KBM-7 (cell line): ENCODE measurements at places on chromosomes 7 and 10.

DNA sequence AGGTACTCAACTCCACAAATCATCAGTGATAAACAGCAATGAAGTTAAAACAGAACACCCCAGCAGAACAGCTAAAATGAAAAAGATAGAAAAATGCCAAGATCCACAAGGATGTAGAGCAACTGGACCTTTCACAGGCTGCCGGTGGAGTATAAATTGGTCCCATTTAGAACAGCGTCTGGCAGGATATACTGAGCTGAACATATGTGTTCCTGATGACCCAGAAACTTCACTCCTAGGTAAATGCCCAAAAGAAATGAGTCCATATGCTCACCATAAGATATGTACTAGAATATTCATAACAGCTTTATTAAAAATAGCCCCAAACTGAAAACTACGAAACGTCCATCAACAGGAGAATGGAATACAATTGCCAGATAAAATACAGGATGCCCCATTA is 102.4 kb downstream of the OAT start:
- no peak for DNase-seq

GRCh38 chr7:30988351-30989005 is 24.7 kb downstream of the GHRHR start:
- no peak for DNase-seq

DNA sequence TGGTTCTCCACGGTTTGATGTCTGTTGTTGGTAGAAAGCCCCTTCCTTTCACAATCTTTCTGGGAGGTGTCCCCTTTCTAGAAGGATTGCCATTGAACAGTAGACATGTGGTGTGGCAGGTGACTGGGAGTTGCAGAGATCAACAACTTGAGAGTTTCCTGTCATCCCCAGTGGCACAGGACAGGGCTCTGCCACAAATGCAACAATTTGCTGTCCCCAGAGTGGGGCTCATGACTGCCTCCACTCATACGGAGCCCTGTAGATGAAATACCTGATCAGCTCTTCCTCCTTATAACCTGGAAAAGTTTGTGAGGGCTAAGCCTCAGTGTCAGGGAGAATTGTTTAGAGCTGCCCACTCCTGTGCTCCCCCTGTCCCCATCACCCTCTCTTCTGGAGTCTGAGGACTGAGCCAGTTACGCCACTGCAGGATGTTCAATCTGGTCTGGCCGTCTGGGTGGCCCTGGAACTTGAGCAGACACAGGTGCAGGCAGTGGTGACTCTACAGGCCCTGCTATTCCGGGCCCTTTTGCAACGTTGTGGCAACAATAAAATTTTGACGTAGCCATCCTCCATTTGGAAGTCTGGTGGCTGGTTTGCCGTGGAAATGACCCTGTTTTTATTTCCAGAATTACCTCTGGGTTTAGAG is 6.5 kb downstream of the DBNL start:
- DNase-seq = no peak

GRCh38 chr10:18721067-18721466 is 61.8 kb downstream of the ARL5B start:
- no peak for DNase-seq

GRCh38 chr7:112336936-112337576 is 113.2 kb upstream of the IFRD1 start:
- DNase-seq = no peak

DNA sequence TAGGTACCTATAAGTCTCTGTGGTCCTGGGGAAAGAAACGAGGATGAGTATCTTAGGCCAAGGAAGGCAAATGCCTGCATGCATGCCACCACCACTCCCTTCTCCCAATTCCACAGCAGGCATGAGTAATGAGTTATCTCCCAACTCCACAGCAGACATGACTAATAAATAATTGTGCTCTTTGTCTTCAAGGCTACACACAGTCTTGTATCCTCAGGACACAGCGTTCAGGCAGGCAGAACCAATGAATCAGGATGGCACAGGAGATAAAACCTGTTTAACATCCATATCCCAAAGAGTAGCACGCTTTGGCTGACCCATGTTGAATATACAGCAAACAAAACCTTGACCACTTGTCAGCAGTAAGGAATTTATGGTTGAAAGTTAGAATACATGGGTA is 229.7 kb upstream of the NFE2L3 start:
- no peak for DNase-seq

DNA sequence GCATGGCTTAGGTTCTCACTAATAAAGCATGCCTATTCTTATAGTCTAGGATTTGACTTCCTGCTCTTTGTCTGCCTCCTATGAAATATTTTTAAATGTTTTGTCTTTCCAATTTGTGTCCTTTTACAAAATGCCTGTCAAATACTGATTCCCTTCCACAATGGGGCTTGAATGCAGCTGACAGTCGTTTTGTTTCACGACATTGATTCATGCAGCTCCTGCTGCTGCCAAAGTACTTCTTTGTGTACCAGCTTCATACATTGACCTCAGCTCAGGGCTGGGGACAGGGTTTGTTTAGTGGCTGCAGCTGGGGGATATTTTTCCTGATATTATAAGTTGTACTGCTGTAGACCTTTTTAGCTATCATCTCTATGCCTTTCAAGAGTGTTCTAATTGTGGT is 371.9 kb upstream of the CHRM2 start:
- DNase-seq = no peak

- DNase-seq = no peak
These were observed 197.3 kb downstream of the PHF14 start for GRCh38 chr7:11170863-11171568.

DNA sequence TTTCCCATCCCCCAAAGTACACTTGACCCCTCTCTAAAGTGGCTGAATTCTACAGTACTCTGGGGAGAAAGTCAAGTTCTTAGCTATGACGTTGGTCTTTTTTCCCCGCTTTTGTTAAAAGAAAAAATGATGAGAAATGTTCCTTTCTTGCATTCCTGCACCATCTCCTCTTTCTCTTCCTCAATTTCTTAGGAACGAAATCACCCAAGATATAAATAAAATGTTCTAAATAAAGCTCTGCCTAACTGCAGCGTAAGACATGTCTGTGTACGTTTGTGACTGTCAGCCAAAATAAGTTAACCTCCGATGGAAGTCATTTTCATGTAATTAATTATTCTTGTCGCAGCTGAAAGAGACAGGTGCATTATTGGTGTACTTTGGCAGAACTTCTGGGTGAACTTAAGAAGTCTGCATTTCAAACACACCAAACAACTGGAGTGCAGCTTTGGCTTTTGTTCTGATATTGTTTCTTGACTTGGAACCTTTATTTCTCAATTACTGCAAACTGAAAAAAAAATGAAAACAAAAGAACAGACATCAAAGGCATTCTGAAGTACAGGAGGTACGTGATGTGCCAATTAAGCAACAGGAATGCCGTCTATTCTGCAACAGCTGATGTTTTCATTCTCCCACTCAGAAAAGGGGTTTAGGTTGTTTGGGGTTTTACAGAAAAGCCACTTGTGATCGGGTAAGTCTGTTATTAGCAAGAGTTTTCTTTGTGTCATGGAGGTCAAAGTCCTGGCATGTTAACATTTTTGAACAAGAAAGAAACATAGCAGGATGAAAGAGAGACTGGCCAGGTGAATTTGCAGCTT is 82.4 kb upstream of the SDK1 start:
- DNase-seq = no peak

DNA sequence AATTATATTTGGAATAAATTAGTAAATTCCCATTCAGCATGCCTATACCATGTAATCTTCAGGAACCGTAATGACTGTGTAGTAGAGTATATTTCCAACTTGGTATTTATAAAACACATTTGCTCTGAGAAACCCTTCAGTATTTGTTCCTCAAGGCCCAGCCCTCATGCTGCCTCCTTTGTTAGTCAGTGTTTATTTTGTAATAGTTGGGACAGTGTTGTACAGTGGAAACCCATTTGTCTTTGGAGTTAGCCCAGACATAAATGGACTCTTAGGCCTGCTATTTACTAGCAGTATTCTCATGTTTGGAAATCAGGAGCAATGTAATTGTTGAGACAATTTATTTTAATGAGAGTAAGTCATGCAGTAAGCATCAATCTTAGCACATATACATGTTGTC is 686.9 kb downstream of the AUTS2 start:
- no peak for DNase-seq

DNA sequence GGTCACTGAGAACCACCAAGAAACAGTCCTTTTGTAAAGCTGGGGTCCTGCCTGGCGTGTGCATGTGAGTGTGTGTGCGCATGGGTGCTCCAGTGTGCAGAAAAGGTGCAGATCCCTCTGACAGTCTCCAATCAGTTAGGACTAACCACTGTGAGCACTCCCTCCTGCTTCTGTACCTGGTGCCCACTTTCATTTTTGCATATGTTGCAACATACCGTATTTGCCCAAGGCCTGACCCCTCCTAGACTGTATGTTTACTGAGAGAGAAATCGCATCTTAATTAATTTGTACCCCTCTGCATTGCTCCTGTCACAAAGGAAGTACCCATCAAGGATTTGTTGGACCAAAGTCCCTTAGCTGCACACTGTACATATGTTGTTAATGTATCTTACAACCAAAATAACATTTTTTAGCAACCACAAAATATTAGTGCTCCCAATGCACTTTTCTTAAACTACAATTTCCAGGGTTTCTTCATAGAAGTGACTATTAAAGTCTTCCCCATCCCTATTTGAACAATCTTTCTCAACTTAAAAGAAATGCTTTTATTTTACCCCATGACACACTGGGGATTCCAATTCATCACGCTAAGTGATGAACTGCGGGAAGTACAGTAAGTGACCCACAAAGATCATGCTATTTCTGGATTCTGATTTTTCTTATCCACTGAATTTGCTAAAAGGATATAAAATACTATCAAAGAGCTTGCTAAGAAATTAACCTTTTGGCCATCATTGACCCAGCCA is 16.6 kb downstream of the PAXIP1 start:
- no peak for DNase-seq
